ENCODE measurements at places on chromosomes 1 and 21. TPM values are rescaled to one million over a fixed set of nuclear protein-coding genes. Genes with fewer than 3 reads are reported as not detected.

The KLHL12 gene
- total RNA-seq, result 27.7 TPM

The MRPL37 gene
- total RNA-seq, result 130 TPM

The KCNE1 gene
- total RNA-seq, result 0.46 TPM

The KRTAP12-2 gene
- not detected for total RNA-seq

The C1orf56 gene
- total RNA-seq, result 2.2 TPM

The USH2A gene
- not detected for total RNA-seq

DNA sequence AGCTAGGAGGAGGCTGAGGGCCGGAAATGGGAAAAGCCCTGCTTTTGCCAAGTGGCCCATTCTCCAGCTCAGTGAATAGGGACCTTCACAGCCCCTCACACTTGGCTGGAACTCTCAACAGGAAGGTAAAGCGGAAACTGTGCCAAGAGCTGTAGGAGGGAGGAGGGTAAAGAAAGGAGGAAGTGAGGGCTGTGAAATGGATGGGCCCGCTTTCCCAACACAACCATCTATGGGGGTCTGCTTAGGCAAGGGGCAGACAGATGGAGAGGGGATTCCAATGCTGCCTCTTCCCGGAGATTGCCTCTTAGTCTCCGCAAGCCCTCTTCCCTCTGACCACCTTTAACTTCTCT is 5.2 kb downstream of the INKA2 start:
- no peak for DNase-seq
- H3K36me3 ChIP-seq, result no peaks in the 10 kb centered on the region
- H3K4me1 ChIP-seq, result peaks cover 17% of the 10 kb centered on the region
- H3K4me3 ChIP-seq, result no peak overlapping the region

DNA sequence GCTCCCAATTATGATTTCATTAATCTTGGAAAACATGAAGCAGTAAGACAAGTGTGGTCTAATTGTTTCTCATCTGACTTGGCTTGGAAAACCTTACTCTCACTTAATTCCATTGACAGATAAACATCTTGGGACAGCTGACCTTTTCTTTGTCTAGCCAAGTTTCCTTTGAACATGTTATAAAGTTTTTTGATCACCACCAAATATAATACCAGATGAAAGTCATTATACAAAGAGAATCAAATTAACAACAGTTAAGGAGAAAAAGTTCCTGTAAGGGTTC is 50.2 kb downstream of the ALG14 start:
- H3K27ac ChIP-seq, result no peak overlapping the region
- no peak for DNase-seq
- no peaks in the 10 kb centered on the region for H3K27me3 ChIP-seq
- H3K4me3 ChIP-seq, result no peak overlapping the region
- no peaks in the 10 kb centered on the region for H3K36me3 ChIP-seq

DNA sequence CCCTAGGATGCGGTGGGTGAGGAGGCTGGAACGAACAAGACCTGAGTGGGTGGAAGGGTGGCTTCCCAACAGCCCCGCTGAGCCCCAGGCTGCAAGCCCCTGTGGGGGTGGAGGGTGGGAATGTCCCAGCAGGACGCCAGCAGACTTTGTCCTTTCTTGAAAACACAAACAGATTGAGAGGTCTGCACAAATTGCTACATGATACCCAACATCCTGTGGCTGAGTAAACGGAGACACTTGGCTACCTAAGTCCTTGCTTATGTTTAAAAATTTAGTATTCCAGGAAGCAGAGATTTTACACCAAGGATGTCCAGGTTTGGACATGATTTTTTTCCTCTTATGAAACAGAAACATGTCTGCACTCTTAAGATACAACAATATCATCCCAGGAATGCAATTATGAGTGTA is 11.8 kb upstream of the F3 start:
- no peaks in the 10 kb centered on the region for H3K4me1 ChIP-seq
- H3K36me3 ChIP-seq, result no peaks in the 10 kb centered on the region
- peaks cover 15% of the 10 kb centered on the region for H3K27me3 ChIP-seq
- H3K4me3 ChIP-seq, result no peak overlapping the region

DNA sequence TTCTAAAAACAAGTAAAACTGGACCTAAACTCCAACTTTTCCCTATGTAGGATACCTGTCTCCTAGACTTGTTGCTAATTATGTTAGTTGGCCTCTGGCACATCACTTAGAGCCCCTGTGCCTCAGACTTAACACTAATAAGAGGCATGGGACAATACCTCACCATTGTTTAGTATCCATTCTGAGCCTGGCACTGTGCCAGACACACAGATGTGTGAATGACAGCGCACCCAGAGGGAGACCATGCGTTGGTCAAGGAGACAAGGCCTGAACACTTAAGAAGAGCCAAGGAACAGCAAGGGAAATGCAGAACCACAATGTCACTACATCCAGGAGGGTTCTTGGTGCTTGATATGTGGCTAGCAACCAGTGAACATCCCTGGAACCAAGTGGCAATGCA is 189.1 kb downstream of the FGGY start:
- no peak overlapping the region for H3K4me3 ChIP-seq
- peaks cover 14% of the 10 kb centered on the region for H3K4me1 ChIP-seq
- H3K27ac ChIP-seq, result no peak overlapping the region
- H3K27me3 ChIP-seq, result no peaks in the 10 kb centered on the region
- H3K36me3 ChIP-seq, result no peaks in the 10 kb centered on the region

DNA sequence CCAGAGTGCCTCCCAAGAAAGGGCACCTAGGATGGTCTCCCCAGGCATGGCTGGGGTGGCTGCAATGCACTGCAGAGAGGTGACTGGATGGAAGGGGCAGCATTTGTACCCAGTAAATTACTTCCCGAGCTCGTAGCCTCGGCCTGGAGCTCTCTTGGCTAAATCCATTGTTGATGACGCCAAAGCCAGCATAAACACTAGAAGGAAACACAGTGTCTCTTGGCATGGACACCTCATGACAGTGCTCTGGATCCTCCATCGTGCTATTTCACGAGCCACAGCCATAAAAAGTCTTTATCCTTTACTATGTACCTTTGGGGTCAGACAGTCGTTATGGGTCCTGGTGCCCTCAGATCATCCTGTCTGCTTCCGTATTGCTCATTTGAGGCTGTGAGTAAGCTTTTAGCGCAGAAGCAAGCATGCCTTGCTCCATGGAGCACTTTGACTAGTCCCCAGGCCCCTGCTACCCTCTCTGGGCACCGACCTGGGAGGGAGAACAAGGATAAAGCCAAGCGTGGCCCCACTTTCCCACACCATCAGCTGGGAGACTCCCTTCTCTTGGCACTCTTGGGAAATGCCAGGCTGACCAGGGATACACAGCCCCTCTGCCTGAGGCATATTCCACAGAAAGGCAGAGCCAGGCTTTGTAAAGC is 10.3 kb upstream of the PRELP start:
- no peak overlapping the region for H3K4me3 ChIP-seq
- peaks cover 19% of the 10 kb centered on the region for H3K27me3 ChIP-seq
- no peaks in the 10 kb centered on the region for H3K36me3 ChIP-seq
- no peaks in the 10 kb centered on the region for H3K4me1 ChIP-seq
- DNase-seq, result no peak
- no peak overlapping the region for H3K27ac ChIP-seq

DNA sequence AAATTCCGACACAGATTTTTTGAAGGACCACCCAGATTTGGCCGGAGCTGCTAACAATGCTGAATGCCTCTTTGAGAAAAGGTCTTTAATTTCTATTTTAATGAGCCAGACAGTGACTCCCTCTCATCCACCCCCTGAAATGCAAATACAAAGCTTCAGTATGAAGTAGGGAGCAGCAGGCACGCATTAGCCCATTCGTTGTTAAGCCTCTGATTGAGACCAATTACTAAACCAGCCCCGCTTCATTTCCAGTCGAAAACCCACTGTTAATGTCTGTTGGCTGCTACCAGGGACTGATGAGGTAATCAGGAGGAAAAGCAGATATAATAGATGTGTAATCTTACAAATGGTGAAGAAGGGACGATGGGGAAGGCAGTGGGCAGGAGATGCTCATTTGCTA is 4.8 kb upstream of the C8A start:
- no peak overlapping the region for H3K4me3 ChIP-seq
- H3K27me3 ChIP-seq, result no peaks in the 10 kb centered on the region
- no peaks in the 10 kb centered on the region for H3K4me1 ChIP-seq
- H3K36me3 ChIP-seq, result no peaks in the 10 kb centered on the region
- H3K27ac ChIP-seq, result no peak overlapping the region

DNA sequence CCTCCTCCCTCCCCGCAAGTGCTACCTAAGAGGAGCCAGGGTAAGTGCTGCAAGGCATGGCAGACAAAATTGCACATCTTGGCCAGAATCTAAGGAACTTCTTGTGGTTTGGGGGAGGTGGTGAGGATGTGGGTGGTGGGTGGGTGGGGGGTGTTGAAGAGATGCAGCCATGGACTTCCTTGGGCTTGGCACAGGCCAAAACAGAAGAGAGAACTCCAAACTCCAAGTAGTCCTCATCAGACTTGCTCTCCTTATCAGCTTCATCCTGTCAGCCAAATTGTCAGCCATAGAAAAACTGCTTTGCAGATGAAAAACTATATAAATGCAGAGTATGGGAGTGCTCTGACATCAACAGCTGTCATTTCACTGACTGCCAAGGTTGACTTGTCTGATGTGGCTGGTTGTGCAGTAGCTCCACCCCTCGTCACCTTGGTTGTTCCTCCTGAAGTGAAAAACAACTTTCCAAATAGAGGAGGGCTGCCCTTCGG is 7.1 kb downstream of the AMIGO1 start:
- H3K36me3 ChIP-seq, result peaks cover 37% of the 10 kb centered on the region
- DNase-seq, result peak; percentile 40
- H3K27ac ChIP-seq, result no peak overlapping the region
- H3K4me3 ChIP-seq, result no peak overlapping the region

DNA sequence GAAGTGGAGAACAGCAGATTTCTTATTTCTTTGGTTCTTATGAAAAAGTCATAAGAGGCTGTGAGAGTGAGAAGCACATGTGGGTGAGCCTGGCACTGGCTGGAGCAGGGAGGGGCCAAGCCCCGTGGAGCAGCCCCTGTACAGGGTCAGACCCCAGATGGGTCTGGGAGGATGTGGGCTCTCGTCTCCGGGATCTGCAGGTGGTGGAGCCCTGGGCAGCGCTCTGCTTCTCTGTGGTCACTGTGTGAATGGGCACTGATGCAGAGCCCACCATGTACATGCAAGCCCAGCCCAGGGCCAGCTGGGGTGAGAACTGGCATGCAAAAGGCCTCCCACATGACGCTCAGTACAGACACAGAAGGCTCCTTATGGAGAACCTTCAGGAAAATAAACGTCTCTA is 67.6 kb downstream of the SIM2 start:
- no peak overlapping the region for H3K4me3 ChIP-seq
- H3K36me3 ChIP-seq, result no peaks in the 10 kb centered on the region
- no peak for DNase-seq
- no peak overlapping the region for H3K27ac ChIP-seq

DNA sequence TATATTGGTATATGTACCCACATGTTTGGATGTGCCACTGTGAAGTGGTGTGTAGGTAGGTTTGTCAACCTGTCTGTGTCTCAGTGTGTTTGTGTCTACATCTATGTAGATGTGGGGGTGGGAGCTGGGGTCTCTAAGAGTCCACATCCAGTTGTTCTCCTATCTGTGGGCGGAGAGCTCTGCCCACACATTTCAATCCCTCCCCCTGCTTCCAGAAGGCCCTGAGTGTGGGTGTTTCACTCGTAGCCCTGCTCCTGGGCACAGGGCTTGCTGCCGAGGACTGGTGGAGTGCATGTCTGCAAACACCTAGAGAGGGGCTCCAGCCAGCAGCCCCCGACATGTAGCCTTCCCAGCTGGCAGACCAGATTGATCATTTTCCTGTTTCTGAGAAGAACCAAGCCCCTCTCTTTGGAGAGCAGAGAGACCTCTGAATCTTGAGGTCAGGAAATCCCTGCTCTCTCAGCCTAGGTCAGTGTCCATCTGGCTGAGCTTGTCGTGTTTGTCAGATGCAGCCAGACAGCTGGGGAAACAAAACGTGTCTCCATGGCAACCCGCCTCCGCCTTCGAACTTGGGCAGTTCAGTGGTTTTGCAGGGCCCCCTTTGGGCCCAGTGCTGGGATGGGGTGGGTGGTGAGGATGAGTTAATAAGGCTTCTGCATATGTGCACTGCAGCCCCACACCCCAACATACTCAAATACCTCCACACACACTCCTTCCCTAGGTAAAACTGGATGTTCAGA is 31.2 kb upstream of the SYNC start:
- peaks cover 4% of the 10 kb centered on the region for H3K27me3 ChIP-seq
- H3K4me1 ChIP-seq, result peaks cover 6% of the 10 kb centered on the region
- DNase-seq, result no peak
- no peaks in the 10 kb centered on the region for H3K36me3 ChIP-seq
- no peak overlapping the region for H3K27ac ChIP-seq

GRCh38 chr1:230322421-230322756 is 103.7 kb downstream of the PGBD5 start:
- H3K27ac ChIP-seq, result no peak overlapping the region
- no peaks in the 10 kb centered on the region for H3K36me3 ChIP-seq
- no peaks in the 10 kb centered on the region for H3K4me1 ChIP-seq
- no peak for DNase-seq
- no peaks in the 10 kb centered on the region for H3K27me3 ChIP-seq
- H3K4me3 ChIP-seq, result no peak overlapping the region

GRCh38 chr1:116737020-116737854 is 17.0 kb upstream of the CD2 start:
- peak overlapping the region; percentile 61 for H3K4me3 ChIP-seq
- H3K4me1 ChIP-seq, result peaks cover 69% of the 10 kb centered on the region
- peak; percentile 70 for DNase-seq

DNA sequence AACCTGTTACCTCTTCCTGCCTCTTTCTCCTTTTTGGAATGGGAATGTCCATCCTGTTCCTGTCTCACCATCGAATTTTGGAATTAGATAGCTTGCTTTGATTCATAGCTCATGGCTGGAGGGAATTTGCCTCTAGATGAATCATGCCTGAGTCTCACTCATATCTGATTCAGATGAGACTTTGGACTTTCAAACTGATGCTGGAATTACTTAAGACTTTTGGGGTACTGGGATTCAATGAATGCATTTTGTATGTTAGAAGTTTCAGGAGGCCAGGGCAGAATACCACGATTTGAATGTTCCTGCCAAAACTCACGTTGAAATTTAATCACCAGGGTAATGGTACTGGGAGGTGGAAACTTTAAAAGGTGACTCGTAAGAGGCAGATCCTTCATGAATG is 132.4 kb downstream of the DSCAM start:
- H3K27ac ChIP-seq, result no peak overlapping the region
- H3K4me3 ChIP-seq, result no peak overlapping the region
- no peaks in the 10 kb centered on the region for H3K36me3 ChIP-seq
- H3K4me1 ChIP-seq, result no peaks in the 10 kb centered on the region
- no peak for DNase-seq
- no peaks in the 10 kb centered on the region for H3K27me3 ChIP-seq

All from activated T-helper 2 cell treated with anti-CD3 and anti-CD28 coated beads, Interferon-gamma antibody, Interleukin-2, Interleukin-4, amounts not matched to agents 10 μg/mL and 5 μg/mL and 100 μg/mL, durations not matched to agents 14 hours and 24 hours and 36 hours (primary cell).